Fibroblast of the aortic adventitia (primary cell): ENCODE measurements at places on chromosomes 5 and 9.

DNA sequence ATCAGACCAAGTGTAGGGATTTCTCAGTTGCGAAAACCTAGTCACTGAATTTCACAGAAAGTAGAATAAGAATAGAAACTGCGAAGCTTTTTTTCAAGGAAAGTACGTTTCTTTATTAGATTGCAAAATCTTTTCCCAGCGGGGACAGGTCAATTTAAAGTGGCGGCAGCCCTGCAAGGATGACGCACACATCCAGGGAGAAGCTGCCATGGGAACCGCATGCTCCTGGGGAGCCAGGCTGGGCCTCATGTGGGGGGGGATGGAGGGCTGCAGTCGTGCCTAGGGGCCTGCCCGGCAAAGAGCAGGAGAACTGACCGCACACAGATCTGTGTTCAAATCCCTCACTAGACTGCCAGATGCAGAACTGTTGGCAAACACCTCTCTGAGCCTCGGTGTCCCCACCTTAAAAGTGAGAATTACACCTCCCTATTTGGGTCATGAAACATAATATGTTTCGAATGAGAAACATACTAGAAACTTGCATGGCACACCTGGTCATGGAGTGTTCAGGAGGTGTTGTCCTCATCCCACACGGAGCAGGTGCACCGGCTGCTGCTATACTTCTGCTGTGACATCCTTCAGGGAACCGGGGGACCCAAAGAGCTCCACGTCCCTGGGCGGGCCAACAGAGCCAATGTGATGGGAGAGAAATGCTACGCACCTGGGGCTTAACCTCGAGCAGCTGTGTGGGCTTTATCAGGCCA, 127.8 kb upstream of the PHYKPL start:
- DNase-seq: no peak

DNA sequence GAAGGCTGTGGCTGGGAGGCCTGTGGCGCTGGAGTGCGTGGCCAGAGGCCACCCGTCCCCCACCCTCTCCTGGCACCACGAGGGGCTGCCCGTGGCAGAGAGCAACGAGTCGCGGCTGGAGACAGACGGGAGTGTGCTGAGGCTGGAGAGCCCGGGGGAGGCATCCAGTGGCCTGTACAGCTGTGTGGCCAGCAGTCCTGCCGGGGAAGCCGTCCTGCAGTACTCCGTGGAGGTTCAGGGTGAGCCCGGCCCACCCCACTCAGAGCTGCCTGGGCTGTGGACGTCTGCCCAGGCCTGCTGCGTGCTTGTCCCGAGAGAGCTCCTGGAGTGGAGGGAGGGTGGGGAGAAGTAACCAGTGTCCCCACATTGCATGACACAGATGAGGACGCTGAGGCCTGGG, 89.2 kb downstream of the HMCN2 start:
- DNase-seq: no peak

GRCh38 chr9:76232861-76233489, 161.3 kb downstream of the RFK start:
- no peak for DNase-seq

GRCh38 chr9:18996211-18996610, 36.8 kb downstream of the SAXO1 start:
- DNase-seq: no peak

GRCh38 chr5:41875121-41875520, 4.9 kb upstream of the OXCT1 start:
- no peak for DNase-seq

- DNase-seq: no peak
These were observed 87.8 kb upstream of the SLC30A5 start for GRCh38 chr5:69006030-69006429.

DNA sequence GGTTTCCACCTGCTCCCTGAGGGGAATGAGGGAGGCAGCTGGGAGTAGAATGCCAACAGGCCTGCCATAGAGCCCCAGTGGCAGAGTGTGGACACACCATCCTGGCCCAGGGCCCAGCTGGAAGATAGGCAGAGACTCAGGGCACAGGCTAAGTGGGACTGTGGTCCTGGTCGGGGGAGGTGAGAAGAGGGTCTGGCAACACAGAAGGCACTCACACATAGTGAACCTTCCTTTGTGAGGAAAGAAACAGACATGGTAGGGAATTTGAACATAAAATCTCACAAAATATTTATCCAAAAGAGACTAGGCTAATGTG, 41.2 kb downstream of the WDR36 start:
- no peak for DNase-seq

DNA sequence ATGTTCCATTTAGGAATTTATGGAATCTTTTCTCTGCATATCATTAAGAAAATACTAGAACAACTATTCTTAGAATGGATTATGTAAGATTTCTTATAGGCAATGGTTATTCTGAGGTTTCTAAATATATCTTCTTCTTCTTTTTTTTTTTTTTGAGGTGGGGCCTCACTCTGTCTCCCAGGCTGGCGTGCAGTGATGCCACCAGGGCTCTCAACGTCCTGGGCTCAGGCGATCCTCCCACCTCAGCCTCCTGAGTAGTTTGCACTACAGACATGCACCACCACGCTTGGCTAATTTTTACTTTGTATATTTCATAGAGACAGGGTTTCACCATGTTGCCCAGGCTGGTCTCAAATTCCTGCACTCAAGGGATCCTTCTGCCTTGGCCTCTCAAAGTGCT, 137.2 kb downstream of the SREK1 start:
- no peak for DNase-seq

GRCh38 chr5:124263680-124264491, 482.6 kb downstream of the ZNF608 start:
- DNase-seq: no peak

DNA sequence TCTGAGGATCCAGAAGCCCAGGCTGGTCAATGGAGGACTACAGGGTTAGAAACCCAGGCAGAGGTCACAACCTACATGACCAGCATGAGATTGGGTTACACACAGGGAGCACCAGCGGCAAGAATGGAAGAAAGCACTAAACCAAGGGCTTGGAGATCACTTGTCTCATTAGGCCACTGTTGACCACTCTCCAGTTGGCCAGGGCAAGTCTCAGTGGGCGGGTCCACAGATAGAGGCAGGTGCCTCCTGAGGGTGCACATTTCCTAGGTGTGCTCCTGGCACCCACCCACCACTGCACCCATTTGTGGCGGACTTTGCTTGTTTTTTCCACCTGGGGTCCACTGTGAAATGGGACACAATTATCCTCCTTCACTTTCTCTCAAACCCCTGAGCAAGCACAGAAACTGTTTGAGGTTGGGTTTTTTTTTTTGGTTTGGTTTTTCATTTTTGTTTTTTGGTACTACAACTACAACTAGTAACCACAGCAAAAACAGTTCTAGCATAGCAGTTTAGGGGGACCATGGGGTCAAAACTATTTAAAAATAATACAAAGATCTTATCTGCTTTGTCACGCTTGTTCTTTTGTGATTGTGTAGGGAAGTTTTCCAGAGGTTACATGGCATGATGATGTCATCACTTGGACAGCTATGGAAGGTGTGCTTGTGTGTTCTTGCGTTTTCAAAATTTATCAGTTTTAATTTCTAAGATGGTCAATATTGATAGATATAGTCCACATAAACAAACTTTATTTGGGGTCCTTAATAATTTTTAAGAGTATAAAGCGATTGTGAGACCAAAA, 6.1 kb downstream of the NPR2 start:
- DNase-seq: peak; percentile 34

DNA sequence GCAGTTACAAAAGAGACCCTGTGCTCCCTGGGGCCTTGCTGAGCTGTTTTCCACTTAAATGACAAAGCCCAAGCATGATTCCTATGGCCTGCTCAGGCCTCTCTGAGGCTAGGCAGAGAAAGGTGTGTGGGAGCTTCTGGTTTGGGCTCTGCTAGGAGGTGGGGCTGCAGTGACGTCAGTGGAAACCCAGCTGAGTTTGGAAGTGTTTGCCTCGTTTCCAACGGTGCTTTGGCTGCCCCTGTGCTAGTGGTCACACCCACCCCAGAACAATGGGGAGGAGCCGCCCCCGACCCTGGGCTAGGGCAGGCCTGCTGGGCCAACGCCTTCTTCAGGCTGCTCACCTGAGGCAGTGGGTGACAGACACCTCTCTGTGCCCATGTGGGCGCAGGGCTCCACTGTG, 10.4 kb downstream of the ANGPTL2 start:
- peak; percentile 23 for DNase-seq

DNA sequence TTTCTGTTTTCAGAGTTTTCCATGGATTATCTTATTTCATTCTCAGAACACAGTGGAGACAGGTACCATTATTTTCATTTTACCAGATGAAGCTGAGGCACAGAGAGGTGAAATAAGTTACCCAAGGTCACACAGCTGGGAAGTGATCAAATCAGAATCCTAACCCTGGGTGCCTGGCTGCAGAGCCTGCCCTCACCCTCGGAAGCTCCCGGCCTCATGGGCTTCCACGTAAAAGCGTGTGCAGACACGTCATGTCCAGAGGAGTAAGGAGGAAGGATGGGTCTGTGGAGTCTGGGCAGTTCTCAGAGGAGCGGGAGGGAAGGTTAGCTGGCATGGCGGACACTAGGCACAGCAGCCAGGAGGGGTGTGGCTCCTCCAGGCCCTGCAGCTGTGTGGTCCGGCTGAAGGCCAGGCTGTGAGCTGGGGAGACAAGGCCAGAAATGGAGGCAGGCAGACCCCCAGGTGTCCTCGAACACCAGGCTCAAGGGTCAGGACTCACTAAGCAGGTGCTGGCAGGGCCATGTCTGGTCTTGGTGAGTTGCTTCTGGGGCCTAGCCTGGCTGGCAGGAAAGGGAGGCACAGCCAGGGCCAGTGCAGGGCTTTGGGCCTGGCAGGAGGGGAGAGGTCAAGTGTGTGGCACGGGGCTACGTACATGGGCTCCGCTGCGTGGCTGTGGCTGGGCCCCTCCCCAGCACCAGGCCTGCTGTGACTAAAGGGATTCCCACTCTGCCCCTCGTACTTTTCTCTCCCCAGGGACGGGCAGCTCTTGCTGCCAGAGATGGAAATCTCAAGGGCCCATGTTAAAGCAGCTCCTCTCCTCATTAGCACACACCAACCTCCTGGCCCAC, 5.6 kb downstream of the TBC1D9B start:
- DNase-seq: no peak

GRCh38 chr9:129148463-129149204, 29.4 kb downstream of the IER5L start:
- no peak for DNase-seq

- peak; percentile 14 for DNase-seq
These were observed 10.4 kb downstream of the CCL28 start for GRCh38 chr5:43401827-43402226.

DNA sequence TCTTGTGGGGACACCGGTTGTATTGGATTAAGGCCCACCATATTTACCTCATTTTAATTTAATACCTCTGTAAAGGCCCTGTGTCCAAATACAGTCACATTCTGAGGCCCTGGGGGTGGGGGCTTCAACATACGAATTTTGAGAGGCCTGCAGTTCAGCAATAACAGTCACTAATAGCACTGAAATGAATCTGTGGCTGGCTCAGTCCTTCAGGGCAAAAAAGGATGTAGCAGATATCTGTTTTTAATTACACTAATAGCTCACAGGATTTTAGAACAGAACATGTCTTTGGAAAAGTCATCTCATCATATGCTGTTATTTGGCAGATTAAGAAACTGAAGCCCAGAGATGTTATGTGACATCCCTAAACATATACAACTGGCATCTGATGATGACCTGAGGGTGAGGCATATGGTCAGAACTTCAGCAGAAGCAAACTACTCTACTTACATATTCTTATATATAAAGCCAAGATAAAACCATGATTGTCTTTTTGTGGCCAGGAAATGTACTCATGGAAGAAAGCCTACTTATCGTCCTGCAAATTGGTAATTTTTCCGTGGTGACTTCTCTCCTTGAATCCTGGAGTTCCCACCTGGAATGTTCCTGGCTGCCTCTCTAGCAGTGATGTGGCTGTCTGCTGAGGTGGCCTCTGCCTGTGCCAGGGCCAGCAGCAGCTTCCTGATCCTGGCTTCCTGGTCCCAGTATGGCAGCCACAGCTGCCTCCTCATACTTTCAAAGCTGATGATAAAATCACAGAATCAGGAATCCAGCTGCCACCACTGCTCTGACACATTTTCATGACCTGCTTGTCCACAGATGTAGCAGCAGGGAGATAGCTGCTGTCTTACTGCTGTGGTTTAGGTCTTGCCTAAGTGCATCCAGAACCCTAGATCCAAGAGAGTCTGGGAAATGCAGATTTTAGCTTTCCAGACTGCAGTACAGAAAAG, 72.1 kb upstream of the ANKRD55 start:
- no peak for DNase-seq

DNA sequence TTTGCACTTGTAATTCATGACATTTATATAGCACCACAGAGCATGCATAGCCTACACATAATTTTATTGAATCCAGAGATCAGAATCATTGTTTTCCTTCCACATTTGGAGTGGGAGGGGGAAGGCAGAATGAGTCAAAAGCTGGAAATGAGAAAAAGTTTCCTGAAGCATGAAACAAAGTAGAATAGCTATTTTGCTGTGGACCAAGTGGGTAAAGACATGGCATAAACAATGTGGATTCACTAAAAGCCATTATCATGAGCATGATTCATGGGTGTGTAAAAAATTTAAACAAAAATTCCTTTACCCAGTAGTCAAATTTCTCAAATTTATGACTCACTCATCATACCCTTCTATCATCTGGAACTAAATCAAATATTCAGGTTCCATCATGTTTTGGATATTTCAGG, 97.9 kb downstream of the YIPF5 start:
- peak; percentile 78 for DNase-seq

DNA sequence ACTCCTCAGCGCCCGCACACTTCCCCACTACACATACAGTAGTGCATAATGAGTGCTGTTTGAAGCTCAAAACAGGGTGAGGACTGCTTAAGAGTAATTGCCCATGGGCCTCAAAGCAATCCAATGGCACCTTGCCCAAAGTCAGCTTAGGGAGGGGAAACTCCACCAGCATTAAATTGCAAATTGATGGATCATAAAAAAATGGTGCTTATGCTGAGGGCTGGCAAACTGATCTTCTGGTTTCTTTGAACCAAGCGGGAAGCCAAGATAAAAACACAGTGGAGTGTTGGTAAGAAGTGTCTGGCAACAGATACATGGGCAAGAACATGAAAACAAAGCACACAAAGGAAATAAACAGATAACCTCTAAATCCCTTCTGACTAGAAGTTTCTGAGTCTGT, 28.0 kb downstream of the TLE1 start:
- DNase-seq: no peak

DNA sequence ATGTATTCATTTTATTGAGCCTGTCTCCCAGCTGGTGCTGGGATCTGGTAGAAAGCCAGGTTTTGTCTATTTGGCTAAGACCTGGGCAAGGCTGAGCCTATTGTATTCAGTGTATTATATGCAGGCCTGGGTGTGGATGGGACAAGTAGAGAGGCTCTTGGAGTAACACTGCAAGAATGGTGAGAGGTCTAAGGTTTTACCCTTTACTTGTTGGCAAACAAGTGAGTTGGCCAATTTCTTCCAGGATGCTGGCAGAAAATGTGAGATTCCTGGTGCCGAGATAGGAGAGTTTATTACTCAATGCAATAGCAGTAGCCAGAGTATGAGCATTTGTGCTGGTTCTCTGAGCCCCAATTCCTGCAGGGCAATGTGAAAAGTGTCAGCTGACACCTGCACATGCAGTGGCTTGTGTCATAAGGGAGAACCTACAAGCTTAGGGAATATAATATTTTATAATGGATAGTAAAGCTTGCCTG, 141.7 kb upstream of the PRLR start:
- no peak for DNase-seq
